ENCODE measurements at places on chromosomes 11 and 22. TPM values are rescaled to one million over a fixed set of nuclear protein-coding genes. Genes with fewer than 3 reads are reported as not detected.

DMC1 gene
- 2.4 TPM for total RNA-seq

PACS1 gene
- total RNA-seq = 84.1 TPM

PRAME gene
- not detected for total RNA-seq

DNA sequence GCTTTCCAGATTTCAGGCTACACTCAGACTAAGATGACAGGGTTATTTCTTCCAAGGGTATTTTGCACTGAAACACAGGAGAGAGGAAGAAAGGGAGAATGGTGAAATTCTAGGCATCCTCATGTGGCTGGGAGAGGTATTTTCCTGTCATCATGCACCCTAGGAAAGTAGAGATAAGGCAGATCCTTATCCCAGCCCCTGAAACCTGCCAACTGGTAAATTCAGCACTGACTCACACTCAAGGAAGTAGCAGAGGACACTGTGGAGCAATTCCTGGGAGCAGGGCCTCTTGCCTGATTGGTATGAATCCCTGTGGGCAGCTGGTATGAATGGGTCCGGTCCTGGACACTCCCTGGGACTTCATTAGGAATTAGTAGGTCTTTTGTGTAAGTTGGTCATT, 37.6 kb upstream of the SLC5A1 start:
- no peak for DNase-seq

DNA sequence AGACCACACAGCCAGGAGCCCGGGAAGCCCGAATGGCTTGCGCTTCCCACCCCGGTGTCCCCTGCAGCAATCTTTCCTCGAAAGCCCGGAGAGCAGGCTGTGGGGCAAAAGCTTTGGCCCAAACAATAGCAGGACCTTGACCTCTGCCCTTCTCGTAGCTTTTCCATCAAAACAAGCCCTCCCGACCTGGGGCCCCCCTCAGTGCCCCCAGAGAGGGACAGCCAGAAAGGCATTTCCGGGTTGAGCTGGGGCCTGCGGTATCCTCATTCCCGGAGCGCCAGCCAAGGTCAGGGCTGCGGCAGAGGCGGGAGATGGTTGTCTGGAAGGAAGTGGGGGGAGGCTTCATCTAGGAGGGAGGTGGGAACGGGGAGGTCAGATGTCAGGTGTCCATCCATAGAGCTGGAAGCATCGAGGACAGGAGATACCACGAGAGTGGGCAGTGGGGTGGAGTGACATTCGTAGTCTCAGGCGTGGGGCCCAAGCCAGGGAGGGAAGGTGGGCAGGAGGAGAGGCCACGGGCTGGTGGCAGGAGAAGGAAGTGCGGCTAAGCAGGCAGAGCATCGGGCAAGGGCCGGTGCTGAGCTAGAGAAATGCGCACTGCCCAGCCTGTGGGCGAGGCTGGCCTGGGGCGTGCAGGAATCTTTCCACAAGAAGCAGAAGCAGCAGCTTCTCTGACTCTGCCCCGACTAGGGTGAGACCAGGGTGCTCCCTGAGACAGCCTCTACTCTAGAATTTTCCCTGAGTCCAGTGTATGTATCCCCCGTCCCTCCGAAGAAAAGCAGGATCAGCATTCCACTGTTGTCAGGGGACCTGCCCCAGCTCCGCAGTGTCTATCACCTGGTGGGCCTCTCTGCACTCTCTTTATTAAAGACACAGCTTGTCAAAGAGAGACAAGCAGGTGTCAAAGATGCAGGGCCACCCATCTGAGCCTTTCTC, 14.3 kb downstream of the PDGFB start:
- no peak for DNase-seq

- no peak for DNase-seq
Measured at GRCh38 chr11:46560300-46560991, 33.4 kb downstream of the AMBRA1 start.

DNA sequence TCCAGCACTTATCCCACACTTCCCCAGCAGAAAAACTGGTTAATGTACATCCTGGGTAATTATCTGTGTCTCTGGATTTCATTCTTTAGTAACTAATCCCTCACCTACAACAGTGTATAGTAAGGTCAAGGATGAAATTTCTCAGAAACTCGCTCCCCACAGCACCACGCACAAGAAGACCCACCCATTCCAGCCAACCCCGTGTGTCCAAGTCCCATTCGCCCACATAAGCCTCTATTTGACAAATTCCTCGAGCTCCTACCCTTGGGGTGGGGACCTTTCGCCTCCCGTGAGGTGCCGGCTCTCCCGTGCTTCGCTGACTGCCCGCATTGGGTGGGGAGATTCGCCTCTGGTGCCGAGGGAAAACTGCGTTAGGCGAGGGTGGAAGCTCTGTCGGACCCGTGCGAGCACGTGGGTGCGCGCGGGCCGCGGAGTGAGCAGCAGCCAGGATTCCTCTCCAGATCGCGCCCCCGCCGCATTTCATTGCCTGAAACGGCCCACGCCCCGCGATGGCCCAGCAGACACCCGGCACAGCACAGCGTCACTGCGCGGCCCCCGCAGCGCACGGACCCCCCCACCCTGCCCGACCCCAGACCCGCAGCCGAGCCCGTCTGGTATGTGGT, 866 bp downstream of the EXPH5 start:
- DNase-seq = no peak

GRCh38 chr11:44760917-44761550, 34.3 kb downstream of the TSPAN18 start:
- no peak for DNase-seq

DNA sequence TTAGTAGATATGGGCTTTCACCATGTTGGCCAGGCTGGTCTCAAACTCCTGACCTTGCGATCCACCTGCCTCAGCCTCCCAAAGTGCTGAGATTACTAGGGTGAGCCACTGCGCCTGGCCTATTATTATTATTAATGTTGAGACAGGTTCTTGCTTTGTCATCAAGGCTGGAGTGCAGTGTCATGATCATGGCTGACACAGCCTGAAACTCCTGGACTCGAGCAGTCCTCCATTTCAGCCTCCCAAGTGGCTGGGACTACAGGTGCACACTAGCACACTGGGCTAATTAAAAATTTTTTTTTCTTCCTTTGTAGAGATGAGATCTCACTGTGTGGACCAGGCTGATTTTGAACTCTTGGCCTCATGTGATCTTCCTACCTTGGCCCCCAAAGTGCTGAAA, 102.0 kb downstream of the STIM1 start:
- no peak for DNase-seq

DNA sequence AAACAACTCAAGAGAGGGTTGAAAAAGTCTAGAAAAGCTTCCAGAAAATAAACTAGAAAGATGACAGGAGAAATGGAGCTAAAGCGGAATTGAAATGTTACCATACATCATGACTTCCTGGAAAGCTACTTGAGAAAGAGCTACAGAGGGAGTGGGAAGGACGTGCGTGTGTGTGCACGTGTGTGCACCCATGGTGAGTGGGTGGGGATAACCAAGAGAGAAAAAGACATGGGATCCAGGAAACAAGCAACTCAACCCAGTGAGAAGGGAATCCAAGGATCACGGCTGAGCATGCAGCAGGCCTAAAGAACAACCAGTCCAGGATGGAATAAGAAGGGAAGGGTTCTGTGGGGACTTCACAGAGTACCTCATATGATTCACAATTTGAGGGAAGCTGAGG, 21.6 kb downstream of the APOL1 start:
- DNase-seq = no peak

- no peak for DNase-seq
Measured at GRCh38 chr11:44409558-44410236, 99.8 kb upstream of the ALX4 start.

DNA sequence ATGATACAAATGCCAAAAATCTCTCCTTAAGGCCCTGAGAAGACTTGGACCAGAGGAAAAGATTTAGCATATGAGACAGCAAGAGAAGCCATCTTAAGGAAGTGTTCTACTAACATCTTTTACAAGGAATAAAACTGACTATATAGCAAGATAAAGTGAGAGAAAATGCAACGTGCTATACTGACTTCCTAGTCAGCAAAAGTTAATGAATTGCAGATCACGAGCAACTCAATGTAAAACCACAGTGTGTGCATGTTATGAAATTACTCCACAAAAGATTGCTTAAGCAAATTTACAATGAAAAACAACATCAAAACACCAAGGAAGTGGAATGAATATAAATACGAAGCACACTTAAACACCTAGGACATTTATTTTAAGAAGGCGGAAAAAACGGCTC, 187.5 kb downstream of the CADM1 start:
- DNase-seq = no peak

DNA sequence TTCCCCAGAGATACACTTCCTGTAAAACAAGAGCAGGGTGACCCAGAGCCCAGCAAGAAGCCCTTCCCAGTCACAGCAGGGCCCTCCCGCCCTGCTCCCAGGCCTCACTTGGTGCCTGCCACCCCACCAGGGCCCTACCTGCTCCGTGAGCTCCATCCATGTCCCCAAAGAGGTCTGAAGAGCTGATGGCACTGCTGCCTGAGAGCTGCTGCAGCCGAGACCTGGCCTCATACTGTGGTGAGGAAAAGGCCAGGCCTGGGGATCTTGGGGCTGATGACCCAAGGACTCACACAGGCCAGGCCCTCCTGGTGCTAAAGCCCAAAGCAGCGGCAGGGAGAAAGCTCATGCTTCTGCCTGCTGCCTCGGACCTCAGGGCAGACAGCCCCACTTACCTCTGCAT, 10.3 kb downstream of the ARFGAP2 start:
- no peak for DNase-seq
